Activated naive CD8-positive, alpha-beta T cell treated with anti-CD3 and anti-CD28 coated beads for 36 hours (primary cell): ENCODE measurements at places on chromosomes 2 and 18. TPM values are rescaled to one million over a fixed set of nuclear protein-coding genes. Genes with fewer than 3 reads are reported as not detected.

GRCh38 chr2:219297766-219298456 is 11.3 kb downstream of the PTPRN start:
- H3K27ac ChIP-seq, result no peak overlapping the region
- H3K36me3 ChIP-seq, result no peaks in the 10 kb centered on the region
- peaks cover 25% of the 10 kb centered on the region for H3K4me1 ChIP-seq
- DNase-seq, result no peak

DNA sequence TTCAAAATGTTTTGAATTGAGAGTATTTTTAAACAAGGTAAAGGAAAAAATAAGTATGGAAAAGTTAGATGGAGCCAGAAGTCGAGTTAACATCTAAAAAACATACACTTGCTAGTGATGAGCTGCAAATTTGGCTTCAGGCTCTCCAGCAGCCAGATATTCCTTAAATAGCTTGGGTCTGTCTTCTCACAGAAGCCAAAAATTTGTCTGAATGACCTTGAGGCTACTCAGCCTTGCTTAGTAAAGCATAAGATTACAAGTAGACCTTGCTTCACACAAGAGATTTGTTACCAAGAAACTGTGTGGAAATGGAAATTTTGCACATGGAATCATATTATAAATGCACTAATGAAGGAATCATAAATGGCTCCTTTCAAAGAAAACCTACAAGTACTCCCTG is 40.8 kb upstream of the GRB14 start:
- no peak overlapping the region for H3K27ac ChIP-seq
- H3K27me3 ChIP-seq, result no peaks in the 10 kb centered on the region
- no peaks in the 10 kb centered on the region for H3K36me3 ChIP-seq
- no peaks in the 10 kb centered on the region for H3K4me1 ChIP-seq

- peaks cover 12% of the 10 kb centered on the region for H3K4me1 ChIP-seq
- H3K27me3 ChIP-seq, result no peaks in the 10 kb centered on the region
- no peak overlapping the region for H3K27ac ChIP-seq
- no peak overlapping the region for H3K4me3 ChIP-seq
- H3K36me3 ChIP-seq, result no peaks in the 10 kb centered on the region
Measured at GRCh38 chr2:42974169-42974720, 181.9 kb upstream of the HAAO start.

DNA sequence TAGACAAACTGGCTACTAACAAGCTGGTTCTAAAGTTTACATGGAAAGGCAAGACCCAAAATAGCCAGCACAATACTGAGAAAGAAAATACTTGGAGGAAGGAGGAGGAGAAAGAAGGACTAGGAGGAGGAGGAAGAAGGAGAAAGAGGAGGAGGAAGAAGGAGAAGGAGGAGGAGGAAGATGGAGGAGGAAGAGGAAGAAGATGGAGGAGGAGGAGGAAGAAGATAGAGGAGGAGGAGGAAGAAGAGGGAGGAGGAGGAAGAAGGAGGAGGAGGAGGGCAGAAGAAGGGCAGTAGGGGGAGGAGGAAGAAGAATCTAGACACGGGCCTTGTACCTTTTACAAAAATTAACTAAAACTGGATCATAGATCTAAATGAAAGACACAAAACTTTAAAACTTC is 92.6 kb downstream of the METTL4 start:
- no peak overlapping the region for H3K4me3 ChIP-seq
- no peaks in the 10 kb centered on the region for H3K36me3 ChIP-seq
- no peak for DNase-seq

DNA sequence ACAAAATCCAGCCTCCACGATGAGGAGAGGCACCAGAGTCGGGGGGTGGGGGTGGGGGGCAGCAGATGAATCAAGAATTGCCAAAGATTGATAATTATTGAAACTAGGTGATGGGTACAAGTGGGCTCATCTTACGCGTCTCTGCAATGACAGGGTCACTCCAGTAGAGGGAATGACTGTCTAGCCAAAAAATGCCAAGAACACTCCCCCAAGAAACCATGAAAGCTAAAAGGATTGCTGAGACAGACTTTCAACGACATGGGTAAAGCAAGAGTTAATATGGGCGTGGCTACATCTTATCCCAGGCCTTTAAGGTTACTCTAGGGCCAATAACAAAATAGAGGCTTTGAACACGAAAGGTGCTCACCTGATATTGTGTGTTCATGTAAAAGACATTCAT is 86.5 kb downstream of the STK39 start:
- no peak overlapping the region for H3K27ac ChIP-seq
- no peak overlapping the region for H3K4me3 ChIP-seq
- H3K27me3 ChIP-seq, result no peaks in the 10 kb centered on the region
- peaks cover 18% of the 10 kb centered on the region for H3K36me3 ChIP-seq
- no peak for DNase-seq

The ALMS1 gene
- total RNA-seq, result 23.5 TPM

The ARID5A gene
- 61.7 TPM for total RNA-seq

The FOXD4L1 gene
- 0.16 TPM for total RNA-seq
